Kidney (tissue), 22 donors: ENCODE measurements at places on chromosomes 5 and 9. TPM values are rescaled to one million over a fixed set of nuclear protein-coding genes. Genes with fewer than 3 reads are reported as not detected.

The CACFD1 gene
- 37.3 TPM for total RNA-seq

The TAF11L5 gene
- not detected for total RNA-seq

The NADK2 gene
- total RNA-seq: 27.9 TPM

The PCDHA4 gene
- 4.1 TPM for total RNA-seq

The SH2D3C gene
- 27.7 TPM for total RNA-seq
